ENCODE measurements at places on chromosomes 2 and 18. TPM values are rescaled to one million over a fixed set of nuclear protein-coding genes. Genes with fewer than 3 reads are reported as not detected.

GRCh38 chr18:62841405-62841804 lies 126.1 kb downstream of the PHLPP1 start:
- no peaks in the 10 kb centered on the region for H3K36me3 ChIP-seq
- no peaks in the 10 kb centered on the region for H3K4me1 ChIP-seq
- H3K27ac ChIP-seq, result no peak overlapping the region
- no peak overlapping the region for H3K4me3 ChIP-seq
- no peak for DNase-seq

DNA sequence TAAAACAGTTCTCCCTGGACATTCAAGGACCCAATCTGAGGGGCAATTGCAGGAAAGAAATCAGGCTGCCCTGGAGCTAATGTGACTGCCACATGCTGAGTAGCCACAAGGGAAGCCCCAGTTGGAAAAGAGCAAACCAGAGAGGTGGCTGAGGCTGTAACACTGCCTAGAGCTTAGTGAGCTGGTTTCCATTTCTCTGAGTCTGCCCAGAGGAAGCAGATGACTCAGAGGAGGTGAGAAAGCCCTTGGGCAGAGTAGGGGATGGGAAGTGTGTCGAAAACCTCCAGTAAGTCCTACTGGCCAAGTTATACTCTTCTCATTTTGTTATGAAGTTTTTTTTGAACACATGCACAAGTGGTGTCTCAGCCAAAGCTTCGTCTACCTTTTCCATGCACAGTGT lies 753.0 kb downstream of the CNTNAP5 start:
- no peaks in the 10 kb centered on the region for H3K4me1 ChIP-seq
- no peak overlapping the region for H3K27ac ChIP-seq
- H3K27me3 ChIP-seq, result no peaks in the 10 kb centered on the region
- no peak for DNase-seq
- H3K4me3 ChIP-seq, result no peak overlapping the region
- no peaks in the 10 kb centered on the region for H3K36me3 ChIP-seq

DNA sequence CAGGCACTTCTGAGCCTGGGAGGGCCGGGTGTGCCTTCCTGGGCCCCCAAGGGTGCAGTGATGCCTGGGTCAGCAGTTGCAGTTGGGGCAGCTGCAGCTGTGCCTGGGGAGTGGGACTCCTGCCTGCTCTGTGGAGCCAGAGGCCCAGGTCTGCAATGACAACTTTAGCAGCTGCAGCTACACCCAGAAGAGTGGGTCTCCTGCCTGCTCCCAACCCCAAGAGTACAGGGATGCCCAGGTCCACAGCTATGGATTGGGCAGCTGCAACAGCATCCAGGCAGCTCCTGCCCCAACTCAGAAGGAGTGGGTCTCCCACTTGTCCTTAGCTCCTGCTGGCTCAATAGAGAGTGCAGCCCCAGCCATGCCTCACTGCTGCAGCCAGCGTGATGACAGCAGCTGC lies 73.0 kb upstream of the ST3GAL5 start:
- DNase-seq, result no peak
- H3K27me3 ChIP-seq, result no peaks in the 10 kb centered on the region
- no peaks in the 10 kb centered on the region for H3K4me1 ChIP-seq
- no peak overlapping the region for H3K4me3 ChIP-seq
- no peak overlapping the region for H3K27ac ChIP-seq

DNA sequence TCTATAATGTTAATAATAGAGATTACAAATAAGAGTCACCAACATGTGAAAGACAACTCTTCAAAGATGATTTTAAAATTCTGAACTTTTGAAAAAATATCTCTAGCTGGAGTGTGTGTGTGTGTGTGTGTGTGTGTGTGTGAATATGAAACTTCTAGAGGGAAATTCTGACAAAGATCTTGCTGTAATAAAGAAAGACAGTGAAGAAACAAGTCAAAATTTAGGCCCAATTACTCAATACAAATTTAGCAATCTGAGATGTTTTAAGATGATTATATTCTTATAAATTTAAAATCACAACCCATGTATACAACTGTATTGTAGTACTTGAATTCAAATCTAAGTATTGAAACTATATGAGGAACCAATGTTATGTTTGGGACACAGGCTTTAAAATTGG lies 57.2 kb upstream of the UGP2 start:
- no peak overlapping the region for H3K27ac ChIP-seq
- peaks cover 4% of the 10 kb centered on the region for H3K4me1 ChIP-seq
- no peak for DNase-seq
- no peaks in the 10 kb centered on the region for H3K36me3 ChIP-seq

DNA sequence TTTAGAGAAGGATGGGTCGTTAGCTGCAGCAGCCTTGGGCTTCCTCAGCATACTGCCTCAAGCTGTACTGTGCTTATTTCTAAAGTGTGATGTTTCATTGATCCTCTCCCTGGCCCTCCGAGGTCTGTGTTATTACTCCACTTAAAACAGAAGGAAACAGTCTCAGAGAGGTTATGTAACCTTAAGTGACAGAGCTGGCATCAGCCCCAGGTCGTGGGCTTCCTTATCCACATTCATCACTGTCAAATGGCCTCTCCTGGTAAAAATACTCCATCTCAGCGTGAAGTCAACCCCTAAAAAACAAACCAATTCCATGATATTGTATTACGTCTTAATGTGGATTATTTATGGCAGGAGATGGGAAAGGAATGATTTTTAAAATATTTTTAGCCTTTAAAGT lies 153.3 kb upstream of the NOSTRIN start:
- no peaks in the 10 kb centered on the region for H3K36me3 ChIP-seq
- no peak for DNase-seq
- no peaks in the 10 kb centered on the region for H3K27me3 ChIP-seq
- no peak overlapping the region for H3K4me3 ChIP-seq
- no peak overlapping the region for H3K27ac ChIP-seq

- H3K27me3 ChIP-seq, result no peaks in the 10 kb centered on the region
- H3K4me1 ChIP-seq, result peaks cover 2% of the 10 kb centered on the region
- no peak overlapping the region for H3K27ac ChIP-seq
- no peak overlapping the region for H3K4me3 ChIP-seq
- H3K36me3 ChIP-seq, result no peaks in the 10 kb centered on the region
- DNase-seq, result no peak
Observed at GRCh38 chr18:22800551-22800951, 132.6 kb upstream of the RBBP8 start.

GRCh38 chr18:32310774-32311173 lies 120.9 kb downstream of the MEP1B start:
- DNase-seq, result no peak
- no peak overlapping the region for H3K4me3 ChIP-seq
- H3K27ac ChIP-seq, result no peak overlapping the region

DNA sequence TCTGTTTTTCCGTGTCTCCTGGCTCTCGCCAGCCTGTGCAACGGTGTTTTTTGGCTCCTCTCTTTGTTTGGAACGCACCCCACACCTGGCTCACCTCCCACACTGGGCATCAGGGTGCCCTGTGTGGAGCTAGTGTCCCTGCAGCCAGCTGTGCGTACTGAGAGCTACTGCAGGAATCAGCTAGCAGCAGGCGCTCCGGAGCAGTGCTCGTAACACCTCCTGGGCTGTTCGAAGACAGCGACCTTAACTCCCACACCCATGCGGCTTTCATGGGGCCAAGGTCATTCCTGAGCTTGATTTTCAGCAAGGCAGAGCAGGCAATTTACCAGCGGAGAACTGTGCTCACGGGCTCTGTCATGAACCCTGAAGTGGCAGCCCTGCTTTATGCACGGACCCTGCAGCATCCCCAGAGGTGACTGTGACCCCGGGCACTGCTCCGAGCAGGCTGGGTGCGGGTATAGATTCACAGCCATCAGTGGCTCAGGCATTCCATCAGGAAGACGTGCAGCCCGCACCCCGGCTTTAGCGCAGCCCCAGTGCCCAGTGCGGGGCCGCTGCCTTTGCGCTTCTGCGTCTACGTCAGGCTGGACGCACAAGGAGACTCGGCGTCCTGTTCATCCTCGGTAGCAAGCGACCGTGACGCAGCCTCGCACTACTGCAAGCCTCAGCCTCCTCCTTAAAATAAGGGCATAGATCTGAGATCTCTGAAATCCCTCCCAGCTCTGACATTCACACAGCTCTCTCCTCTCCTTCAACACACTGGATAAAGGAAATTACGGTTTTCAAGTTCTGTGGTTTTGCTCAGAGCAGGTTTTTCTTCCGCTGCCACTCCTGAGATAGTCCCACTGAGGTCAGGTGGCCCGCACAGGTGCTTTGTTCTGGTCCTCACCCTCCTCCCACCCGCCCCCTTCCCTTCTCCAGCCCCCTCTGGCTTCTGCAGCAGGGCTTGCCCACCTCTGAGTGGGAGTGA lies 58.2 kb downstream of the ADI1 start:
- no peak overlapping the region for H3K27ac ChIP-seq
- H3K36me3 ChIP-seq, result no peaks in the 10 kb centered on the region
- no peak overlapping the region for H3K4me3 ChIP-seq
- H3K4me1 ChIP-seq, result peaks cover 2% of the 10 kb centered on the region
- no peaks in the 10 kb centered on the region for H3K27me3 ChIP-seq

GRCh38 chr2:233053928-233054784 lies 6.0 kb upstream of the INPP5D start:
- no peaks in the 10 kb centered on the region for H3K4me1 ChIP-seq
- no peaks in the 10 kb centered on the region for H3K27me3 ChIP-seq
- H3K36me3 ChIP-seq, result no peaks in the 10 kb centered on the region
- peak; percentile 50 for DNase-seq
- H3K27ac ChIP-seq, result no peak overlapping the region

DNA sequence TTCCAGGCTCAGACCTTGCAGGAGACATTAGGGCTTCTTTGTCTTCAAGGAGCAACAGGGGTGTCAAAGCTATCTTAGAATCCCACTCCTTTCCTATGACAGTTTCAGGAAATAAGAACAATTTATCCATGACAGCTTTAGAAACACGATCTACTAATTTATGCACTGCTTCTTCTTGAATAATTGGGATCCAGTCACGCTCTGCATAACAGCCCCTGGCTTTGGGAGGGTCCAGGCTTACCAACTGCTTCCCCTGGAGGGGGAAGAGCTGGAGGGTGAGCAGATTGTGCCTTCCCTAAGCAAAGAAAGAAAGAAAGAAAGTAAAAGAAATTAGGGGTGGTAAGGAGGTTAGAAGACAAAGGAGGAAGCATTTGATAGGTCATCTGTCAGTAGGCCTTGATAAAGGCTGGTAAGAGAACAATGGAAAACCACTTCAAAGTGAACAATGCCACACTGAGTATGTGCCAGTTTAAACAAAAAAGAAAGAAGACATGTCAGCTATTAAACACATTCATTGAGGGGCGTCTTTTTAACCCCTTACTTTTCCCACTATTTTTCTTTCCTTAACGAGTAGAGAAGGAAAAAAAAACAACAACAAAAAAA lies 327.6 kb downstream of the DCC start:
- H3K4me3 ChIP-seq, result no peak overlapping the region
- H3K27me3 ChIP-seq, result no peaks in the 10 kb centered on the region
- no peak for DNase-seq
- H3K4me1 ChIP-seq, result no peaks in the 10 kb centered on the region
- H3K36me3 ChIP-seq, result no peaks in the 10 kb centered on the region

DNA sequence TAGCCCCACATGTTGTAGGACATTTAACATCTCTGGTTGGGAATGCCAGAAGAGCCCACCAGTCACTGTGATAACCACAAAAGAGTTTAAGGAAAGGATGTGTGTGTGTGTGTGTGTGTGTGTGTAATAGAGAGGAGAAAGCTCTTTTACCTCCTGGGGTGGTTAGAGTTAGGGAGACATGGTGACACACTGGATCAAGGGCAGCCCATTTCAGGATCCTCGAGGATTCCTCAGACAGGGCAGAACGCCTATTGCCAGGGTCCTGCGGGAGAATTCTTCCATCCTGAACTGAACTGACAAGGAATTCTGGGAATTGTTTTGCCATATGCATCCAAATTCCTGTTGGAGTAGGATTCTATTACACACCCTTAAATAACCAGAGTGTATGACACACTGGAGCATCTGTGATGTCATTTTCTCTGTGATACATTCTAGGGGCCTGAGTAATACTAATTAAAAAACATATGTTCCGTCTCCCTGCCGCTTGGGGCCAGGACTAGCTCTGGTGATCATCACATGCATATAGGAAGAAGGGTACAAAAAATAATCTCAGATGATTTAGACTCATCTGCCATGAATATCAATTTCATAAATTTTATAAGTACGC lies 156.4 kb upstream of the MMADHC start:
- no peak overlapping the region for H3K4me3 ChIP-seq
- H3K4me1 ChIP-seq, result no peaks in the 10 kb centered on the region
- H3K27me3 ChIP-seq, result no peaks in the 10 kb centered on the region
- DNase-seq, result no peak
- no peaks in the 10 kb centered on the region for H3K36me3 ChIP-seq
- H3K27ac ChIP-seq, result no peak overlapping the region

DNA sequence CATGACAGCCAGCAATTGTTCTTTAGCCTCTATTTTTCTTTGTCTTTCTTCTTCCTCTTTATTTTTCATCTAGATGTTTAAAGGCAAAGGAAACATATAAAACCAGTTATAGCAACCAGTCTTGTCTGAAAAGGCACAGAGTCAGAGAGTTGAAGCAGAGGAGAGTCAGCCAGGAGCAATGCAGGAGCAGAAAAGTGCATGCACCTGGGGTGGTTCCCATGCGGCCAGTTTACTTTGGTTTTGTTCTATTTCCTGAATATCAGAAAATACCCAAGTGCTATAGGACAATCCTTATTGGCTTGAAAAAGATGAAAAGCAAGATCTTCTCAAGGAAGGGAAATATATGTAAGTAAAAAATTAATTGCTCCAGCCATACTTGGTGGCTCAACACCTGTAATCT lies 44.9 kb downstream of the CFAP210 start:
- no peak for DNase-seq
- no peak overlapping the region for H3K27ac ChIP-seq
- H3K4me3 ChIP-seq, result no peak overlapping the region
- no peaks in the 10 kb centered on the region for H3K27me3 ChIP-seq
- no peaks in the 10 kb centered on the region for H3K36me3 ChIP-seq
- no peaks in the 10 kb centered on the region for H3K4me1 ChIP-seq

DNA sequence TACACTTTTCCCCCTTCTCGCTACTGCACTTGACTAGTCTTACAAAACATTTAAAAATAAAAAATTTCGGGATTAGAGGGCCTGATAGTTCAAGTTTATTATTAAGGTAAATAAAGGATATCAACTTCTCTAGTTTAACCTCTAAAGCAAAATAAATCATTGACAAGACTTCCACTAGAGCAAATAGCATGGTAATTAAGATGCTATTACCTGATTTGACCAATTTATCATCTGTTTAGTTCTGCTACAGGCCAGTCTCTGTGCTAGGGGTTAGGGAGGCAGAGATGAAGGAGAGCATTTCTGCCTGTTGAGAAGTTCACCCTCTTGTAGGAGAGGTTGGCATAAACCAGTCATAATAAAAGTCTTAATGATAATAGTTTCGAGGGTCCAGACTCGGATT lies 34.0 kb downstream of the RHOB start:
- DNase-seq, result no peak
- H3K4me3 ChIP-seq, result no peak overlapping the region
- H3K27me3 ChIP-seq, result no peaks in the 10 kb centered on the region
- H3K36me3 ChIP-seq, result no peaks in the 10 kb centered on the region
- H3K27ac ChIP-seq, result no peak overlapping the region

The DAW1 gene
- 0.11 TPM for polyA plus RNA-seq

The SIX2 gene
- 0.06 TPM for polyA plus RNA-seq

The CD302 gene
- polyA plus RNA-seq, result 62.8 TPM

The STON1 gene
- polyA plus RNA-seq, result 46.0 TPM

The RAD51AP2 gene
- polyA plus RNA-seq, result 0.05 TPM

The ACOXL gene
- not detected for polyA plus RNA-seq

The CCDC178 gene
- 11.8 TPM for polyA plus RNA-seq

The ARHGEF33 gene
- polyA plus RNA-seq, result 2.8 TPM
